ENCODE measurements at places on chromosomes 2 and 18. TPM values are rescaled to one million over a fixed set of nuclear protein-coding genes. Genes with fewer than 3 reads are reported as not detected.

Gene REG1B
- total RNA-seq: not detected

Gene METTL5
- total RNA-seq: 48.6 TPM

Gene DQX1
- 0.12 TPM for total RNA-seq

Gene XDH
- under 0.01 TPM for total RNA-seq

Gene LIMS4
- 12.4 TPM for total RNA-seq

Gene PPP1R1C
- total RNA-seq: 0.56 TPM

Gene DSC3
- under 0.01 TPM for total RNA-seq

Gene OTX1
- total RNA-seq: not detected

Gene DPYSL5
- total RNA-seq: not detected

Gene SERPINB4
- not detected for total RNA-seq

Gene LTBP1
- total RNA-seq: 475 TPM

Gene UGT1A4
- total RNA-seq: not detected

Gene DYNAP
- total RNA-seq: not detected

Gene SLC16A14
- total RNA-seq: 6.2 TPM

Gene KYNU
- total RNA-seq: 0.92 TPM

Gene EIPR1
- total RNA-seq: 26.8 TPM

Gene RASGRP3
- 2.5 TPM for total RNA-seq

Gene FSIP2
- total RNA-seq: 0.06 TPM

Gene ING5
- total RNA-seq: 16.7 TPM

Gene PKP4
- total RNA-seq: 21.9 TPM

Gene FAM98A
- total RNA-seq: 39.2 TPM

Gene CNGA3
- total RNA-seq: 0.13 TPM

Gene HADHA
- total RNA-seq: 166 TPM

Gene AFF3
- under 0.01 TPM for total RNA-seq

Gene POU3F3
- total RNA-seq: 0.06 TPM

Gene FOXD4L1
- total RNA-seq: 0.06 TPM

Gene DES
- 0.62 TPM for total RNA-seq

Gene ARHGEF33
- 0.40 TPM for total RNA-seq
